Airway epithelial cell (primary cell): ENCODE measurements at places on chromosomes 11 and 22. TPM values are rescaled to one million over a fixed set of nuclear protein-coding genes. Genes with fewer than 3 reads are reported as not detected.

The CHST1 gene
- 0.07 TPM in 1 of 2 replicates, not detected in the other for total RNA-seq

The METTL15 gene
- 7.7 and 8.8 TPM in 2 replicates for total RNA-seq

The ST14 gene
- total RNA-seq: 146 and 177 TPM in 2 replicates

The OR51D1 gene
- not detected in 2 replicates for total RNA-seq

The SAA4 gene
- total RNA-seq: 0.42 and 0.56 TPM in 2 replicates

The ALX4 gene
- not detected in 2 replicates for total RNA-seq

The MS4A6A gene
- total RNA-seq: not detected in 2 replicates

The CRYBB3 gene
- total RNA-seq: 0.56 TPM in 1 of 2 replicates, not detected in the other

The GPR83 gene
- total RNA-seq: 0.07 TPM in 1 of 2 replicates, not detected in the other

The MRPL21 gene
- 87.5 and 101 TPM in 2 replicates for total RNA-seq

The TYR gene
- total RNA-seq: not detected in 2 replicates

The GLB1L2 gene
- 2.9 and 4.0 TPM in 2 replicates for total RNA-seq

The RASSF10 gene
- 6.5 and 8.9 TPM in 2 replicates for total RNA-seq

The C11orf87 gene
- total RNA-seq: 0.09 and 0.14 TPM in 2 replicates

The CNTF gene
- total RNA-seq: 0.23 and 0.92 TPM in 2 replicates

The KCNJ1 gene
- total RNA-seq: 0.07 and 0.33 TPM in 2 replicates

The OR5M10 gene
- total RNA-seq: not detected in 2 replicates

The CARD18 gene
- 0.51 and 2.0 TPM in 2 replicates for total RNA-seq

The TBC1D22A gene
- 22.2 and 26.8 TPM in 2 replicates for total RNA-seq

The TTC28 gene
- 0.37 and 1.8 TPM in 2 replicates for total RNA-seq

The OR2D2 gene
- not detected in 2 replicates for total RNA-seq

The MS4A6E gene
- total RNA-seq: not detected in 2 replicates

The MMP1 gene
- 0.23 and 3.5 TPM in 2 replicates for total RNA-seq

The KRTAP5-8 gene
- not detected in 2 replicates for total RNA-seq
